ENCODE measurements at places on chromosomes 3 and 15.

GRCh38 chr15:58410353-58410752 is 21.4 kb upstream of the LIPC start:
- DNase-seq = no peak

GRCh38 chr3:11021611-11022011 is 29.1 kb downstream of the SLC6A1 start:
- no peak for DNase-seq

DNA sequence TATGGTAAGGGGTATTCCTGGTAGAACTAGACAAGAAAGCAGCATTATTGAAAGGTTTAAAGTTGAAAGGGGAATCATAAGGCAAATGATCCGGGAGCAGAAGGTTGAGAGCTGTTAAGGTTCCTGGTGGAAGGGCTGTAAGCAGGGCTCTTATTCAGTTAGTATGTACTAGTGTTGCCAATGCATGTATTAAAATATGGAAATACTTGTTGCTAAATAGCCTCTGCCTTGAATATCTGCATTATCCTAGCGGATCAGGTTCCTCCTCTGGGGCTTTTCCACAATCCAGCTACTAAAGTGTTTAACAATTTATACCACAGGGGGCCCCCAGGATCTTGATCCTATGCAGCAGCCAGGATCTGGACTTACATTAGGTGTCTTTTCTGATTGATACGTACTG is 7.3 kb upstream of the COPB2 start:
- no peak for DNase-seq

- DNase-seq = no peak
Observed at GRCh38 chr3:173397161-173398110, at the start of gene NLGN1. NLGN1 (plus strand) TSS chr3:173397744.

DNA sequence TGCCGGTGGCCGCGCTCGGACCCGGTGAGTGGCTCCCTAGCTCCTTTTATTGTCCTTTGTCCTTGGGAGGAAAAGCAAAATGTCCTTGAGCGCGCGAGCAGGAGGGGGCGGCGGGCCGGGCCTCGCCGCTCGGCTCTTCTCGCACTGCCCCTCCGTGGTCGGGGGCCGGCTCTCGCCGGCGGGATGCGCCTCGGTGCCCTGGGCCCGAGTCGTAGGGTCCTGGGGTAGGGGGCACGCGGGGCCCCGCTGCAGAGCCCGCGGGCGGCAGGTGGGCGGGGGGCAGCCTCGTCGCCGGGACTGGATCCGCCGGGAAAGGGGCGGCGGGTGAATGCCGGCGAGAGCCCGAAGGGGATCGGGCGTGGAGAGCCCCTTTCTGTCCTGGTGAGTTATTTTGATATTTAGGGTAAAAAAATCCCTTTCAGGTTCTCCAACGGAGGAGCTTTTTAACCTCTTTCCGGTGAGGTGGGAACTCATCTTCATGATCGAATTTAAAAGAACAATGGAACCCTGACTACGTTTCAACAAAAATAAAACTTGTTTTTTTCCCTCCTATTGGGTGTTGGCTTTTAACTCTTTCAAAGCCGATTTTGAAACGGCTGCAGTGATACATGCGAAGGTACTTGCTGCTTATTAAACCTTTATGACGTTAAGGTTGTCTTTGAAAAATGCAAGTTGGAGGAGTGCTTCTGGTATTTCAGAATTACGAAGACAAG is 16.8 kb upstream of the CHD2 start:
- DNase-seq = peak; percentile 59

DNA sequence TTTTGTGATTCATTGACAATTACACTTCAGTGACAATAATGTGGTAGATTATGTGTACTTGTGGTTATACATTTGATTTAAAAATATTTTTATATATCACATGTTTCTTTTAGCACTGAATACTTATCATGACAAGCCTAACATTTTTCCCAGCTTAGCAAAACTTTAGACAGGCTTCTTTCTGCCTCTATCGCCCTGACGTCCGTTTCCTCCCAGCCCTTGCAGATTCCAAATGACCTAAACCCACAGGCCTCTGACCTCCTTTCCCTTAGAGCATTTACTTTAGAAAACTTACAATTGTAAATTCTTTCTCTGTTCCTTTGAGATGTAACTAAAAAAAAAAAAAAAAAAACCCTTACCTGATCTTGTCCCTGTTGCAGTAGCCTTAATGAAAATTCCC is 326.1 kb downstream of the UNC13C start:
- no peak for DNase-seq

- no peak for DNase-seq
Observed at GRCh38 chr3:169297214-169297613, 366.3 kb downstream of the MECOM start.

DNA sequence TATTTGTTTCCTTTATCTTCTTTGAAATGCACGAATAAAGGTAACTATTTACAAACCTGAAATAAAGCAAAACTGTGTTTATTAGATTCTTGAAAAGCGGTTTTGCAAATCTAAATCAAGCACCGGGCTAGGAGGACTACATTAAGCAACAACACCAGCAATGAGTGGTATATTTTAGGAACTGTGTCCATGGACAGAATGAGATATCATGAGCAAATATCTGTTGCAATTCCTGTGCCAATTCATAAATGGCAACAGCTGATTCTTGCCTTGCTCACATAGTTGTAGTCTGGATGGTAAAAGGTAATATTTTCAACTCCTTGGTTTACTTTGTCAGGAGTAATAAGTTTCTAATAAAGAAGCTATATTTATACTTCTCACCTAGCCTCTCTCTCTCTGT is 403.3 kb downstream of the LPP start:
- DNase-seq = no peak

- no peak for DNase-seq
Observed at GRCh38 chr3:42520336-42520735, 17.9 kb downstream of the VIPR1 start.

DNA sequence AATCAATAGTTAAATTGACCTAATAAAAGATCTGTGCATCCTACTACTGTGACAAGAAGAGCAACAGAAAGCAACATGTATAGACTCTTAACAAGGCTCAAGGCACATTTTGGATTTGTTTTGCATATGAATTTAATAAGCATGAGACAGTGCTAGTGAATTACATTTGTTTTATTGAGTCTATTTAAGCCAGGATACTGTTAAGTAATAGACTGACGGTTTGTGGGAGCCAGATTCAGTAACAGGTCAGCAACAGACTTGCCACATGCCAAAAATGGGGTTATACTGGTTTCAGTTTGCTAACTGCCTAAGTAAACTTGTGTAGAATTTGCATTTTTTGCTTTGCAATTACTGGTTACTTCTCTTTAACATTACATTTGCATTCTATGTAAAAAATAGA is 54.0 kb downstream of the MBNL1 start:
- no peak for DNase-seq

GRCh38 chr3:113211330-113212149 is at the start of gene BOC:
BOC (plus strand) TSS chr3:113211557; CDS start chr3:113249803, 38,246 bp downstream.
- peak; percentile 74 for DNase-seq

GRCh38 chr3:18808429-18808828 is 339.9 kb upstream of the KCNH8 start:
- no peak for DNase-seq

- DNase-seq = no peak
Observed at GRCh38 chr3:56878074-56878473, 76.3 kb upstream of the ARHGEF3 start.

- DNase-seq = no peak
Observed at GRCh38 chr3:125120379-125121122, 64.8 kb upstream of the HEG1 start.

DNA sequence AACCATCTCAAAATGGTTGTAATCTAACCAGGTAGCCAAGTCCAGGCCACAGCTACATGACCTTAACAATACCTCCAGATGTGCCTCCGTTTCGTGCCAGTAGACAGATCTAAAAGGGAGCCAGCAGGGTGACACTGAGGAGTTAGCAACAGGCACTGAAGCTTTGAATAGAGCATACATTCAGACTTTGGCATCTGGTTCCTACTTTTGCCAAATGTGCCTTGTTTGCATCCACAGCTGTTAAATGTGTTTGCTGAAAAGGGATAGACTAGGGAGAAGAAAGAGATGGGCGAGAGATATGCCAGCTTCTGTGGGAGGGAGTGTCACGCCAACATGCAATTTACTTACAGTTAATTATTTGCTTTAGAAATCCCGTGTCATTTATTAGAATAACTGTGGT is 1433.9 kb upstream of the CADM2 start:
- no peak for DNase-seq

GRCh38 chr15:70742928-70743327 is 20.4 kb downstream of the UACA start:
- no peak for DNase-seq

DNA sequence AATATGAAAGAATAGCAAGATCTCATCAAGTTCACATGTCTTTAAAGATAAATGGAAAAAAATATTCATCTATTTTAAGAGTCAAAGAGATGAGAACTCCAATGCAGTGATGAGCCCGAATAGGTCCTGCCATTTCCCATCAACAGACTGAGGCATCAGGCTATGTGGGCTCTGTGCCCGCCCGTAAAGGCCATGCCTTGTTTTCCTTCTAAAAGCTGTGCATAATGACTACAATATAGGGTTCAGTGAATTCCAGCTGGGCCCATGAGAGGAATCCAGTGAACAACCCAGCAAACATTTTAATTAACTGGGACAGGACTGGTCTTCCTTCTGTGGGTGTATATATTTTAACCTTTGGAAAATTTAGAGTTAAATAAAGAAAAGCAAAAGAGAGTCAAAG is 44.6 kb downstream of the RASGRP1 start:
- DNase-seq = no peak

DNA sequence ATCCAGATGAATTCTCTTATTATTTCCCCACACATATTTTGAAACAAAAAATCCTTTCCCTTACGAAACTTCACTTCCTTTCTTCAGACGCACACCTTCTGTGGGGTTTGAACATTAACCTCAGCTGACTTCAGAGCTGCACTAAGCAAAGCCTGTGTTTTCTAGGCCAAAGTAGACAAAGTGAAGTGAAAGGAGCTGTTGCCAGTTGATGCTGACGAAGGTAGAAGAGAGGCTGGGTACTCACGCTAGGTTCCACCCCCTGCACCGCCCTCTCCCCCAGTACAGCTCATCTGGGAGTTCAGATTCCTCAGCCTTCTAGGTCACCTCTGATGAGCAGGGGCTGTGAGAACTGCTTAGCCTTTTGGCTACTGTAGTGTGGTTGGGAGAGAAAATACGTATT is 24.1 kb downstream of the DUT start:
- no peak for DNase-seq

DNA sequence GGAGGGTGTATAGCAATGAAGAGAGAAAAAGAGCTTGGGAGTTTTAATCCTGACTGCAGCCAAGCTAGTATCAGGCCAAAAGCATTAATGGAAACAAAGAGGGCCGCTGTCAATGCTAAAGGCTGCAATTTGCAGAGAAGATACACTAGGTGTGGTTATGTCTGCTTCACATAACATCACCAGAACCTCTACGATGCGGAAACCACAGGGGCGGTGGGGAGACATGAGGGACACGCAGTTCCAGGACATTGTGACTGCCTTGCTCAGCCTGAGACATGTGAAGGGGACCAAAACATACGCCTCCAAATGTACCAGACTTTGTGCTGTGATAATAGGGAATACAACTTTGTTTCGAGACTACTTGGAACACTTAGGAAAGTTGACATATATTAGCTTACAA is 88.4 kb downstream of the APBA2 start:
- no peak for DNase-seq

DNA sequence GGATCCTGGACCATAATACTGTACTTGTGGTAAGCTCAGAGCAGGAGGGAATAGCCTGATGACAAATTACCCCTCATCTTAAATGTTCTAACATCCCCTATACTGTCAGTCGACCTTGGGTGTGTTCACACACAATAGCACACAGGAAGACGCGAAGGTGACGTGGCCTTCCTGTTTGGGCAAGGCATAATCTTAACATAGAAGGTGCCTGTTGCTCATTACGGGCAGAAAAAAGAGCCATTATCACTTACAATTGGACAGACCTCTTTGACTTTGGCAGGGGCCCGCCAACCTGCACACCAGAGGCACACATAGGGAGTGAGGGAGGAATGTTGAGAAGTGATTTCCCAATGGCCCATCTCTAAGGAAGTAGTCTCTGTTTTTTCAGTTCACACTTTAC is 144.2 kb downstream of the ANO10 start:
- no peak for DNase-seq

DNA sequence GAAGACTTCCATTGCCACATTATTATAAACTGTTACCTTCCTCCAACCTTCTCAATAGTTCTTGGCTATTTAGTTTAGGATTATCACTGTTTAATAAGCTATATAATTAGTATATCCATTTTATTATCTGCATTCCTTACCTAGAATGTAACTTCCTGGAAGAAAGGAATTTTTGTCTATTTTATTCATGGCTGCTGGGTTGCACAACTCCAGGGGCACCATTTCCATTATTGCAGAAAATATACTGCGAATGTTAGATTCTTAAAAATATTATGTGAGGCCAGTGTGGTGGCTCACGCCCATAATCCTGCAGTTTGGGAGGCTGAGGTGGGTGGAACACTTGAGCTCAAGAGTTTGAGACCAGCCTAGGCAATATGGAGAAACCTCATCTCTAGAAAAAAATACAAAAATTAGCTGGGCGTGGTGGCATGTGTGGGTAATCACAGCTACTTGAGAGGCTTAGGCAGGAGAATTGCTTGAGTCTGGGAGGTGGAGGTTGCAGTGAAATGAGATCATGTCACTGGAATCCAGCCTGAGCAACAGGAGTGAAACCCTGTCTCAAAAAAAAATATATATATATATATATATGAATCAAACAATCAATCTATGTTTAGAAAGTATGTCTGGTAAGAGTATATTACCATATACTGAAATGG is 19.9 kb downstream of the CLDN1 start:
- no peak for DNase-seq

DNA sequence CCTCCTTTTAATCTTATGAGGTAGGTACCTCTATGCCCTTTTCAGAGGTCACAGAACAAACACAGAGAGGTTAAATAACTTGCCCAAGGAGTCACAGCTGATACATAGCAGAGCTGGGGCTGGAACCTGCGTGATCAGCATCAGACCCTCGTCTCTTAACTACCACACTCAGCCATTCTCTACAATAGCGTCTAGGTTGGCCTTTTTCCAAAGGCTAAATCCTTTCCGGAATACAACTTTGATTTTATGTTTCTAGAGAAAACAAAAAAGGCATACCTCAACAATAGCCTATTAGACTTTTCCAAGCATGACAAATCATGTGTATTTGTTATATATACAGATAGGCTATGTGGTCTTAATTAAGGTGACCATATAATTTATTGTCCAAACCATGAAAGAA is 187.2 kb downstream of the RORA start:
- no peak for DNase-seq

DNA sequence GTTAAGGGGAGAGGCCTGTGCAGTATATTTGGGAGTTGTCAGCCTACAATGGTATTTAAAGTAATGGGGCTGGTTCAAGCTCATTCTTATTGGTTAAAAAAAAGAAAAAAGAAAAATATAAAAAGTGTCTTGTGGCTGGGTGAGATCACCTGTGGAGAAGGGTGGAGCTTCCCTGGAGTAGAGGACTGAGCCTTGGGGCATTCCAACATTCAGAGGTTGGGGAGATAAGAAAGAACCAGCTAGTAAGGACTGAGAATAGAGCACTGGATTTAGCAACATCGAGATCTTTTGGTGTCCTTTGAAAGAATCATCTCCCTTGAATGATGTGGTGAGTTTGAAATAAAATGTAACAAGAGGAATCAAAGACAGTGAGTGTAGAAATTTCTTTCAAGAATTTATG is 5.2 kb downstream of the SLC49A4 start:
- DNase-seq = no peak

All from urinary bladder (tissue), 4 donors.